T47D (cell line): ENCODE measurements at places on chromosomes 12 and 14.

DNA sequence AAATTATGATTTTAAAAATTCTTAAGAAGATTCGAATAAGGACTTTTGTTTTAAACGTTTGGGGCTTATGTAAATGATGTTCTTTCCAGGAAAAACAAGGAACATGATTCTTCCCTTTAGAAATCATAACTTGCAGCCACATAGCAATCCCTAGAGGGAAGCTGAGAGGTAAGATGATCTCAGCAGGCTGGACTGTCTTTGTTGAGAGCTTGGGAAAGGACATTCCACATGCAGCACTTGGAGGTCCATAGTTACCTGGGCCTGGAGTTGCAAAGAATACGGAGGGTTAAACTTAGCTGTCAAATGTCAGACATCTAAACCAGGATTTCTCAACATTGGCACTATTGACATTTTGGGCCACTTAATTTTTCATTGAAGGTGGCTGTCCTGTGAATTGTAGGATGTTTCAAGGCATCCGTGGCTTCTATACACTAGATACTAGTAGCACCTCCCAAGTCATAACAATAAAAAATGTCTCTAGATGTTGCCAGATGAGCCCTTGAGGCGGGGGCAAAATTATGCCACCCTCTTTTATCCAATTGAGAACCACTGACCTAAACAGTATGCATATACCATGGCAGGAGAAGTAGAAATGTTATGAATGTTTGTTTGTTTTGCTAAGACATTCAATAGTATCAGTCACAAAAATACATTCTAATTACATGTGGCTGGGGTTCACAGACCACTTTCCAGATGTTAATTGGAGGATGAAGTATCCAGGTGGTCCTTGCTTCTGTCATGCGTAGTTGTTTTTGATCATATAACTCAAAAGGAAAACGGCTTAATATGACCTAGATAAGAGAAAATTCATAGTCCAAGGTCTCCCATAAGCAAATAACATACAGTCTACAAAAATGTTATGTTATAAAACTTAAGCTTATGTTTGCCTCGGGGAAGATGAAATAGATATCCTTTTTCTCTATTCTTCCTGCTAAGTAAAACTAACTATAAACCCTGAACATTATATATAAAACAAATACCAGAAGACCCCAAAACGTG lies 30.5 kb downstream of the TTC6 start:
- DNase-seq = no peak

DNA sequence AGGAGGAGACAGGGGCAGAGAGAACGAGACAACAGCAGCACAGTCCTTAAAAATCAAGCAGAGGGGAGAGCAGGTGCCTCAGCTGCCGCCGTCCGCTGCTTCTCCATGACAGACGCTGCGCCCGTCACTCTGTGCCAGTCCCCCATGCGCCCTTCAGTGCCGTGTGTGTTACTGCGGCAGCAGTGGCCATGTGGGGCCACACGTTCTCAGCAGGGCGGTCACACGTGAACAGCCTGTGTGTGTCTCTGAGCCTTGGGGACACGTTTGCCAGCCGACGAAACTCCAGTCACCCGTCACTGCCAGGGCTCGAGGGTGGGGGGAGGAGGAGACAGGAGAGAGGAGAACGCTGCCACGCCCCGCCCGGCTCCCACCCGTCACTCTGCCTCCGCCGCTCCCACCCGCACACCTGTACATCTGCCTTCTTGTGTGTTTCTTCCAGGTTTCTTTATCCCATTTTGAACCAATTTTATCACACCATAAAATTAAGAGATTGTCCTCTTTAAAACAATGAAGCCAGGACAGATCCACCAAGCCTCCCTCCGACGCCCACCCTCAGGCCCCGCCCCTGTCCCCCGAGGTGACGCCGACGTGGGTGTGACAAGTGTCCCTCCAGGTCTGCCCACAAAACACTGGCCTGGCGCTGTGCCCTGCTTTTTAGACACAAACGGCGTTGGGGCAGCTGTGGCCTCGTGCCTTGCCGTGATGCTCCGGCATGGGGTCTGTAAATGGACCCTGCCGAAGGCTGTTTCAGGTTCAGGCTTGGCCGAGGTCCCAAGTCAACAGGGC lies 58.2 kb downstream of the GALNT9 start:
- no peak for DNase-seq

DNA sequence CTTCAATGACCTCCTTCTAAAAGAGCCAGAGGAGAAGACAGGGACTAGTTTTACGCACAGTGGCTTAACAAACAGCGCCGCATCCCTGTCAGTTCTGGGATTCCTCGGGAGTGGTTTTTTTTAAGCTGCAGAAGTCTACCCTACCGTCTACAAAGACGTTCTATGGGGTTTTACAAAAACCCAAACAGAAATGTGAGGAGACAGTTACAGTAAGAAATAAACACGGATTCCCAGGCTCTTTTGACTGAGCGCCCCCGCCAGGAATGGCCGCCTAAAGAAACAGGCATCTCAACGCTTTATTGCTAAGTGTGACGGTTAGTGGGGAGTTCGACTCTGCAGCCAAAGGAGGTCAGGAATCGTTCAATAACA lies 484 bp downstream of the ALKBH1 start:
- DNase-seq = peak; percentile 81

DNA sequence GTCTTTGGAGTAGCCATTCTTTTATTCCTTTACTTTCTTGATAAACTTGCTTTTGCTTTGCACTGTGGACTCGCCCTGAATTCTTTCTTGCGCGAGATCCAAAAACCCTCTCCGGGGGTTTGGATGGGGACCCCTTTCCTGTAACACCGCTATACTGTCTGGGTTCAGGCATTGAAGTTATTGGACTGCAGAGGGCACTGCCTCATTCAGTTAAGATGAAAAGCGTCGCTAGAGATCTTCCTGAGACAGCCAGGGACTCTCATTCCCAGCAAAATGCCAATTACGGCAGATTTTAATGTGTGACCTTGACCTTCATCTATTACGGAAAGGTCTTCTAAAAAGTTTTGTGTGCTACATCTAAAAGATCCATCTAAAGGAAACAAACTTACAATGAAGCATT lies 17.3 kb upstream of the RIMKLB start:
- peak; percentile 16 for DNase-seq

- DNase-seq = no peak
Observed at GRCh38 chr14:78254911-78255461, 84.8 kb downstream of the NRXN3 start.
